NCI-H187 (cell line): ENCODE measurements at places on chromosomes 12 and 14.

GRCh38 chr12:93144109-93144508, 215.0 kb upstream of the EEA1 start:
- no peak for DNase-seq

DNA sequence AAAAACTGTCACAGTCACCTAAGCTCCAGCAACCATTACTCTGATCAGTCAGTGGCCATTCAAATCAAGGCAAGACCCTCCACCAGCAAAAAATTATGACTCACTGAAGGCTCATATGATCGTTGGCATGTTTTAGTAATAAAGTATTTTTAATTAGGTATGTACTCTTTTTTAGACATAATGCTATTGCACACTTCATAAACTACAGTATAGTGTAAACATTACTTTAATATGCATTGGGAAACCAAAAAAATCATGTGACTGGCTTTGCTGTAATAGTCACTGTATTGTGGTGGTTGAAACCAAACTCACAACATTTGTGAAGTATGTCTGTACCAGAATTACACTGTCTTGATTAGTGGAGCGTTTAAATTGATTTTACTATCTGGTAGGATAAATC, 134.5 kb upstream of the GARIN6 start:
- DNase-seq, result no peak

- no peak for DNase-seq
Observed at GRCh38 chr14:76282581-76282980, 93.4 kb upstream of the ESRRB start.

GRCh38 chr12:104220931-104221330, 5.4 kb downstream of the TXNRD1 start:
- no peak for DNase-seq

DNA sequence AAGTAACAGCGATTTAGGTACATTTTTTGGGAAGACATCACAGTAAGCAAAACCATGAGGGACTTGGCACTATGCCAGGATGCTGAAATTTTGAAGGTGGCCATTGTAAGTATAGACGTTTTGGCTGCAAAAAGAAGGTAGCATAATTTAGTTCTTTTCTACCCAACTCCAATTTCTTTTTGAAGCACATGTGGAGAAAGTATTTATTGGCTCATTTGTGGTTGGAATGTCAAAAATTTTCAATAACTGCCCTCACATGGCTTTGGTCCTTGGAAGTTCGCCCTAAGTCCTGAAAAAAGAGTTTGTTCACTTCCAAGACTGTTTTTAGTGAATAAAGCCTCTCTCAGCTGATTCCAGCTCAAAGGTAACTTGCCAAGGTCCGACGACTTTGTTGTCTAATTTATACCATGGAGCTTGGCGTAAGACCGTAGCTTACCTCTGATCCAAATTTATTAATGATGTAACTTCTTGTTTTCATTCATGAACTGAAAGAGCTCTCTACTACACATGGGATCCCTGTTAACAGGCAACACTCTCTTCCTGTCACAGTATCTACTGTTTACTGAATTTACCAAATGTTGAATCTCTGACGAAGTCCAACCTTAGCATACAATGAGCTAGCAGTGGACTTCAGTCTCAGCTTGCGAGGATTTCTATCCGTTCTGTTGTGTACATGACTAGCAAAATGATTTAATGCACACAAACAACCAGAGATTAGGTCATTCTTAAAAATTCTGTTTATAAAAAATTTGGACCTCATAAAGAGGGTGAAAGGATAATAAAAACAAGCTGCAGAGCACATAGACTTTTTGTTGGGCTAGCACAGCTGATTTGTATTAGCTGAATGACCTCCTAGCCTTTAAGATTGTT, 49.0 kb downstream of the MSRB3 start:
- DNase-seq, result no peak

DNA sequence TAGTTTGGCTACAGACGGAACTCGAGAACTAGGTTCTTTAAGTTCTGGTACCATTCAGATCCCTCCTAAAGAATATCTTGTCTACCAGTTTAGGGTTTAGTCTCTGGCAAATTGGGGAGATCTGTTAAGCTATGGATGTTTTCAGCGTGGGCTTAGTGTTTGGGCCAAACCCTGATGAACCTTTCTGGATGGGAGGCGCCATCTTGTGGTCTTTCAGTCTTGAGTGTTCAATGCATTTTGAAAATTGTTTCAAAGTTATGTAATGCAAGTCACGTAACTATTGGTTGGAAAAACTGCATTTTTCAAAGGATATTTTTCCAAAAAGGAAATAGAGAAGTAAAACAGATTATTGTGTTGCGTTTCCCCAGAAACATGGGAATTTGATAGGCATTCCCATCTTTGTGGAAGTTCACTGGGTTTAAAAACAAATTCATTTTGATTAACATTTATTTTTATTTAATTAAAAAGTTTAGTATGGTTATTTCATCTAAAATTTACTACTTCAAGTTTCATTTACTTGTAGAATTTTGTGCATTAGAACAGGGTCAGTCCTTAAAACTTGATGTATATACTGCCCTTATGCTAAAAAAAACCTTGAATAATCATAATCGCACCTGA, 169.0 kb downstream of the PRIMA1 start:
- no peak for DNase-seq

DNA sequence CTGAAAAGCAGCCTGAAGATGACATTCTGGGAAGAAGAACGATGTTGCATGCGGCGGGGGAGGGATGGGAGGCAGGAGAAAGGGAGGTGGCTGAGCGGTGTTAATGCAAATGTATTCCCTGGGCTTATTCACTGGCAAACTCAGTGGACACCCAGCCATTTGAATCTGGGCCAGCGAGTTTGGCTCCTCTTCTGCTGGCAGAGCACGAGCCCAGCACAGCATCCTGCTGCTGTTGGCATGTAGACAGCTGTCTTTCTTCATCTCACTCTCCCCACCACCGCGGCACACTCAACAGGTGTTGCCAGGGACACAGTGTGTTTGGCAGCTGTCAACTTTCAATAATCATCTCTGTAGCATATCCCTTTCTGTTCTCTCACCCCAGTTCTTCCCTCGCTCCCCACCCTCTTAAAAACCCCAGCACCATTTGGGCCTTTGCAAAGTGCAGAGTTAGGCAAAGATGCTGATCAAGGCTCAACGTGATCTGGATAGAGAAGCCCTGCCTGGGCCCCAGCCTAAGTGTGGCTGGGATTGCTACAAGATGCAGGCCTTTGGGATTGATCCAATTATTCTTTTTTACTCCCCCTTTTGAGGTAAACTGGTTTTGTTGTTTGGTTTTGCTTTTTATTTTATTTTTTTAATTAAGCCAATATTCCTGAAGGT, 131.9 kb downstream of the EXOC5 start:
- DNase-seq, result no peak

GRCh38 chr12:44317651-44318126, 481.8 kb downstream of the TMEM117 start:
- peak; percentile 9 for DNase-seq

DNA sequence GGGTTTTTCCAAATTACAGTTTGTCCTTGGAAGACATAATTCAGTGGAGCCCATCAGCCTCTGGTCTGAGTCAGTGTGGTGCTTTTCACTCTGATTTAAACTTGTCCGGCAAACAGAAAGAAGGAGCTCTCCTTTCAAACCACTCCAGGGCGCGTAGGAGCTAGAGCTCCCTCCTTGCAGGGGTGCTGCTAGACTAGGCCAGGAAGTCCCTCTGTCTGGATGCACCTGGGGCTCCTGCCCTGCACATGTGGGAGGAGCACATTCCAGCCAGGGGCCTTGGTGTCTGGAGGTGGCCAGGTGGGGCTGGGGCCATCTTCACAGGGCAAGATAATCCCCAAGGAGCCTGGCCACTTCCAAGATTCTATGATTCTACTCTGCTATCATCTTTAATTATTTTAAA, 3.1 kb downstream of the SERPINA3 start:
- DNase-seq, result no peak

DNA sequence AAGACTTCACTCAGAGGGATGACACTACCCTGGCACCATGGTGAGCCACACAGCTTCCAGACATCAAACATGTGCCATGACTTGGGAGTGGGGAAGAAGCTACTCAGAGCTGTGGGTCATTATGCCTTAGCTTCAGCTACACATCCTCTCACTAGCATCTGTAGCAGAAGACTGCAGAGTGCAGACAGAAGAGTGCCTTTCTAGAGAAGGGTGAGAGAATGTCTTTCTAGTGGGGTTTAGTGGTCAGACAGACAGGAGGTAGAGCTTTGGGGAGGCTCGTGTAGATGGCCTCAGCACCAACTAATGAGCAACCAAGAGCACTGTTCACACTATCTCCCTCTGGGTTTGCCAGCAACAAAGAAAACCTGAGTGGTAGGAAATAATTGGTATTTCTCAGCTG, 4.9 kb upstream of the B4GALNT3 start:
- DNase-seq, result no peak

GRCh38 chr12:94831081-94831751, 172.3 kb downstream of the NDUFA12 start:
- DNase-seq, result no peak

GRCh38 chr14:90981636-90982035, 78.8 kb downstream of the RPS6KA5 start:
- no peak for DNase-seq

- no peak for DNase-seq
Observed at GRCh38 chr14:99065551-99065950, 206.4 kb downstream of the BCL11B start.

DNA sequence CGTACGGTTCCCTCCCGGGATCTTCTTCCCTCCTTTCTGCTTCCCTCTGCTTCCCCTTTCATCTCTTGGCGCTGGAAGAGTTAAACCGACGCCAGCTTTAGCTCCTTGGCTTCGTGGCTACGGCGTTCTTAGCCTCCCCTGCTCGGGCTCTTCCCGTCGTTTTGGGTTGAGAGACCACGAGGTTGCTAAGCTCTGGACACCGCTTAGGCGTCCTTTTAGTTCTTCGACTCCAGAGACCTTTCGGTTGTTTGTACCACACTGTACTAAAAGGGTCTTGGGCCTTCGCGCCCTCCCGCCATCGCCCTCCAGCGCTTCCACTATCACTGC, 545 bp downstream of the CPSF2 start:
- DNase-seq, result peak; percentile 62

DNA sequence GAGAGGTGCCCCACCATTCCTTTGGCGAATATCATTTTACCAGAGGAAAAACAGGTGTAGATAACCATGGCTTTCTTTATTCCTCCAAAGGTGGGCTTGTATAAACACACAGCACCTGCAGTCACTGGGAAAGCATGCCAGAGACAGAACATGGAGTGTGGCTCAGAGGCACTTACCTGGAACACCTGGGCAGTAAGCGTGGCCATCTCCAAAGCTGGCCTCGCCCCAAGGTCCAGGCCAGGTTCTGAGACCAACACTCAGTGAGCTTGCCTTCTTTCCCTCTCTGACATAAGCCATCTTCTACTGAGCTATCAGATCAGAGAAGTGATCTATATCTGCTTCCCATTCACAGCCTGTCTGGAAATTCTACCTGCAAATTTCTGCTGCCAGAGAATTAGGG, 70.5 kb downstream of the NUAK1 start:
- no peak for DNase-seq

GRCh38 chr12:122106843-122107242, 28.3 kb downstream of the MLXIP start:
- peak; percentile 77 for DNase-seq

GRCh38 chr12:195156-195555, 18.8 kb downstream of the SLC6A12 start:
- no peak for DNase-seq

GRCh38 chr12:62522984-62523383, 56.4 kb downstream of the MON2 start:
- no peak for DNase-seq
